ENCODE measurements at places on chromosomes 4 and X.

DNA sequence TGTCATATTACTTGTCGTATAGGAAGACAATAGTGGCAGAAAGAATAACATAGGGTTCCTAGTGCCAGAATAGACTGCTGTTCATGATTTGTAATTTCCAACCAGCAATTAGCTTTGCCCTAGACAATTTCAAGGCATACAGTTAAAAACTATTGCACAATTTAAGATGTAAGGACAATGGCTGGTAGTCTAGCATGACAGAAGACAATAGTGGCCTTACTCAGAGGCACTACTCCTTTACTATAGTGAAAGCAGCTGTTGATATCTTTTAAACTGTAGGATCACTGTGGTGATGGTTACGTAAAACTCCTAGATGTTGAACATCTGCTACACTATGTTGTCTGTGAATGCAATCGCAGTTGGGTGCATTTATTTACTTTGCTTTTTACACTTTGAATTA, 234.5 kb downstream of the RBMX2 start:
- DNase-seq: no peak

- DNase-seq: no peak
These were observed 654.6 kb upstream of the GALNT7 start for GRCh38 chr4:172514011-172514410.

GRCh38 chr4:168679819-168680218, 183.0 kb downstream of the PALLD start:
- no peak for DNase-seq

DNA sequence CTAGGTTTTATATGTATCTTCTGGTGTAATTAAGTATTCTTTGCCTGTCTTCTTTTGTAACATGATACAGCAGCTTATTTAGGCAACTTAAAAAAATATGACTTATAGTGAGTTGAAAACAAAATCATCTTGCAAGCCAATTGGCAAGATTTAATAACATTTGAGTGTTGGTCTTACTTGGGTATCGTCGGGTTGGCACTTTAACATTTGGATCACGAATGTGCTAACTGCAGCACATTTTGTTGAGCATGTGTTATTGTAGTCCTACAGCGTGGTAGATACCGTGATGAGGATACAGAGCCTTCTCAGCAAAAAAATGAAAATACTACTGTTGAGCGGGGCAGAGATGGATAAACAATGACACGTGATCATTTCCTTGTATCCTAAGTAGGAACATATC, 295.3 kb downstream of the ARHGAP10 start:
- no peak for DNase-seq

DNA sequence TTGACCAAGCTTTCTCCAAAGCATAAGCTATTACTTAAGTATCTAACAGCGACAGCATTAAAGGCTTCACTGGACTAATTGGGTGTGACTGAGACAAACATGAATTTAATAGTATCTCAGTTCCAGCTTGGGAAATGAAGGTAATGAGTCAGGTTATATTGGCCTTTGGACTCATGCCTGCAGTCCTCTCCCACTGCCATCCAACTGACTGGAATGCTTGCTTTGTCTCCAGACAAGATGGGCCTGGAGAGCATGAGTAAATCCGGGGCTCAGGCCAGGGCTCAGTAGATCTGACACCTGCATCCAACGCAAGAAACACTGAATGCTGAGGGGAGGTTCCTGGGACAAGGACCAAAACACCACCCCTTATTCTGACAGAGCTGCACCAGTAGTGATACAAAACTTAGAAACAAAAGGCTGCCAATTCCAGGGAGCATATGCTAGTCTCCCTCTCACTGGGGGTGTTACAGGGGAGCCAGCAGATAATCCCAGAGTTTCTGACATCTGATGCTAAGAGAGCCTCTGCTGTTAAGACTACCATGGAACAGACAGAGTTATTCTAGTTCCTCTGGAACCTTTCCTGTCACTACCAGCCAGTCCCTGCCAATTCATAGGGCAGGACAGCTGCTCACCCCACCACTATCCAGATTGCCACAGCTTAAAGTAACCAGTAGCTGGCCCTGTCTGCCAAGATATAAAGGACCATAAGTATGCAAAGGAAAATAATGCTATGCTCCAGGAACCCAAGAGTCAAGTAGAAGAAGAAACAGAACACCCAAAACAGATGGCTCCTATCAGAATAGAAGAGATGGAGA, 293.8 kb downstream of the IQCM start:
- no peak for DNase-seq

GRCh38 chr4:139239127-139239772, 40.8 kb downstream of the MGARP start:
- no peak for DNase-seq

GRCh38 chr4:8333726-8334460, 64.3 kb downstream of the HTRA3 start:
- no peak for DNase-seq

DNA sequence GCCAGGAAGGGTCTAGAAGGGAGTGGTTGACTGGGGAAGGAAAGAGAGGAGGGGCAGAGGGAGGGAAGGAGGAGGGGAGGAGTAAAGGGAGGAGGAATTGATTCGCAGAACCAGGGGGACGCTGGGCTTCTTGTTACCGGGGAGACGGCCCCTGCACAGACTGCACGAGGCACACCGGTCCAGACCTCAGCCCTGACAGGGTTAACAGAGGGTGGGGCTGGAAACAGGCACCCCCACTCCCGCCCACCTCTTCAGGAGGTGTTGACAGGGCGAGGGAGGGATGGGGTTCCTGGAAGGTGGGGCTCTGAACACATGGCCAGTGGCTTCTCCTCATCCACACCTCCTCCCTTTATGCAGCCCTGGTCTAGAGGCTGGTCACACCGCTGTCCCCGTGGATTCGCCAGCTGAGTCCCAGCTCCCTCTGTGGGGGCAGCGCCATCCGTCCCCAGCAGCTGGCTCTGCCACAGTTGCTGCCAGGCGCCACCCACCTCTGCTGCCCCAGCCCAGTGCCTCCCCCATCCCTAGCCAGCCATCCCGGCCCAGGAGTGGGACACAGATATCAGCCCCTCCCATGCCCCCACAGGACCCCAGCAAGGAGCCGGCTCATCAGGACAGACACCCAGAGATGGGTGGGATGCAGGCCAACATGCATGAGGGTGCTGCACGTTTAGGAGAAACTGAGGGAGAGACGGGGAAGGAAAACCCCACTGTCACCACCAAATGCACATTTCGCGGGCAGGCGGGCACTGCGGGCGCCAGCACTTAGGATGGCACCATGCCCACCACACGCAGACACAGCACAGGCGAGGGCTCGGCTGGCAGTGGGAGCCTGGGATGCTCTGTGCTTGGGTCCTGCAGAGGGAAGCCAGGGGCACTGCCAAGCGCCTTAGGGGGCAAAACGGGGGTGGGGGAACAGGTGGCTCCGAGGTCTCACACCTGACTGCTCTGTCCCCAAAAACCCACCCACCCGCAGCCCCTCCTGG, 87.6 kb downstream of the ABLIM2 start:
- no peak for DNase-seq

DNA sequence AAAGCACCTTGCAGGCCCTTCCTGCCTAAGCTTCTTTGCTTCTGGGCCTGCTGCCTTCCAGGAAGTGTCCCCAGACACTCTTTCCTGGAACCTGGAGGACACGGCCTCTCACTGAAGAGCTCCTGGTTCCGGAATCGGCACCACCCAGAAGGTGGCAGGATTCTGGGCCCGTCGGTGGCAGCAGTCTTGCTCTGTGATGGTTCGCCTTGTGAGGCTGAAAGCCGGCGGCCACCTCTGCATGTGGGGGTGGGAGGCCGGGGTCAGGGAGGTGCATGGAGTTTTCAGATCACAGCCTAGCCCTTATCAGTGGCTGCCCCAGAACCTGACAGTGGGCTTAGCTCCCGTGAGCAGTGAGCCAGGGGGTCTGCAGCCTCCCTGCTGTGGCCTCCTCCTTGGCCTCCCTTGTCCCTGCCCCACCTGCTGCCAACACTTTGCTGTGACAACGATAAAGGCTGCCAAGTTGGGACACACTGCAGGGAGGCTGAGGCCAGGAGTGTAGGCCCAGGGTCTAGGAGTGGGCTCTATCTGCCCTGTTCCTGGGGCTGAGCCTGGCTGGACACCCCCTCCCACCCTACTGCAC, 30.8 kb upstream of the GPR78 start:
- no peak for DNase-seq

DNA sequence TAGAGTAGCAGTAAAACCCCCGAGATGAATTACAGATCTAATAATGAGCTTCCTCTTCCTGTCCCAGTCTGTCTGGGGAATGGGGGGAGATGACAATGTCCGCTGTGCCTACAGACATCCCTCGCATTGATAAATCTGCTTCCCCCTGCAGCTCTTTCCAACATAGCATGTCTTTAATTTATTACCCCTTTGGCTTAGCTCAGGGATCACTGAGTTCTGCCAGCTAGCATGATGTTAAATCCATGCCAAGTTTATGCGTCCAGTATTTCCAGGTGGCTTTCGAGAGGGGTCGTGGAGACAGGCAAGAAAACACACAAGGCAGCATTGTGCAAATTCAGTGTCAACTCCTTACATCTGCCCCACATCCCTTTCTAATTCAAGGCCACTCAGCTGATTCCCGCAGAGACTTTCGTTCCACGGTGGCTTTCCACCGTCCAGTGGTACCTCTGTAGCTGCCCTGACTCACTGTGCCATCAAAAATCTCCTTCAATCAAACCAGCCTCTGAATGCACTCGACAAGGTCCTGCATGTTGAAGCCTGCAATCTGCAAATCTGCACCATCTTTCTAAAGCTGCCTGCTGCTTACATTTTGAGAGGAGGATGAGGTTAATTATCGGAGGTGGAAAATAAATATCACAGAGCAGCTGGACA, 75.1 kb downstream of the MXRA5 start:
- DNase-seq: no peak

DNA sequence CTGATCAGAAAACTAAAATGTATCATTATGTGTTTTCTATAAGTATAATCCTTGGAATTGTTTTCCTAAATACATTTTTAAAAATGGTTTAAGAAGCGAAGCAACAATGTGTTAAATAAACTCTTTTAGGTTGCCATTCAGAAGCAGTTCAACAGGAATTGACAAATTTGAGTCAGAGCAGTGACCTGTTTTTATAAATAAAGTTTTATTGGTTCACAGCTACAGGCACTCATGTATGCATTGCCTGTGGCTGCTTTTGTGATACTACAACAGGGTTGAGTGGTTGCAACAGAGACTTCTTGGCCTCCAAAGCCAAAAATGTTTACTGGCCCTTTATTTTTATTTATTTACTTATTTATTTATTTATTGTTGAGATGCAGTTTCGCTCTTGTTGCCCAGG, 99.5 kb downstream of the FRMPD4 start:
- no peak for DNase-seq

DNA sequence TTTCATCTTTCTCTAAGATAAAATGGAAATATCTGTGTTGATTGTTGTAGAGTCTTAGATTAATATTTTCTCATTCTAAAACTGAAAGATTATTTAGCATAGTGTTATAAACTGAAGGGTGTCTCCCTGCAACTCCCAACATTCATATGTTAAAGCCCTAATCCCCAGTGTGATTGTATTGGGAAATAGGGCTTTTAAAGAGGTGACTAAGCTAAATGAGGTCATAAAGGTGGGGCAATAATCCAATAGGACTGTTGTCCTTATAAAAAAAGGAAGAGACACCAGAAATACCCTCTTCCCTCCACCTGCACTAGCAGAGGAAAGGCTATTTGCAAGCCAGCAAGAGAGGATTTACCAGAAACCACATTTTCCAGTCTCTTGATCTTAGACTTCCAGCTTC, 1626.4 kb downstream of the C4orf33 start:
- DNase-seq: no peak

GRCh38 chrX:45745479-45745878, 544.8 kb upstream of the DIPK2B start:
- DNase-seq: no peak

GRCh38 chr4:184807256-184807655, 18.5 kb downstream of the ACSL1 start:
- DNase-seq: no peak

DNA sequence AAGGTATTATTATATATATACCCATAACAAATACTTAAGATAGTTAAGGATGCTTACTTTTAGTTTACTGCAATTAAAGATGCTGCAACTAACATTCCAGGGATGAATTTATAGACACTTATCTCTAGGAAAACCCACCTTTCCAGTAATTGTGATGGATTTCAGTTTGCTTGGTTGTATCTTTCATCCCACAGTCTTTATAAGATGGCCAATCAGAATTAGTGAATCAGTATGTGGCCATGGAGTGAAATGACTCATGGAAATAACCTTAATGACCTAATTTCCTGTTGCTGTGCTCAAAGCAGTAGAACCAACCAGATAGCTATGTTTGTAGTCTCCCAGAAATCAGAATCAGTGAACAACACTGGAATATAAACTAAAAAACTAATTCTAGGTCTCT, 26.4 kb downstream of the MOSPD2 start:
- no peak for DNase-seq

GRCh38 chr4:52711834-52712250, 39.4 kb downstream of the ERVMER34-1 start:
- no peak for DNase-seq

- no peak for DNase-seq
These were observed 122.7 kb downstream of the CBLL2 start for GRCh38 chrX:22395372-22395771.

DNA sequence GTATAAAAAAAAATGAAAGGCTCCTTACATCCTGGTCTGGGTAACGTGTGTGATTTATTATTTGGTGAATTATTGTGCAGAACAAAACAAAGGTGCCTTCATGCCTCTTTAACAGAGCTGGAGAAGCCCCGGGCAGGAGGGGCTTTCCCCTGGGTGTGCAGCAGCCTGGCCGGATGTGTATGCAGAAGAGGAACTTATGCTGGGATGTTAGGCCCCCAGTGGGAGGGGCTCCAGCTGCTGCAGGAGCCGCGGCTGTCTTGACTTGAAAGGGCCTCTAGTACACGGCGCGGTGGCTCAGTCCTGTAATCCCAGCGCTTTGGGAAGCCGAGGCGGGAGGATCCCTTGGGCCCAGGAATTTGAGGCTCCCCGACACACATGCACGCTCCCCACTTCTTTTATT, 16.0 kb downstream of the CCNQ start:
- DNase-seq: no peak

DNA sequence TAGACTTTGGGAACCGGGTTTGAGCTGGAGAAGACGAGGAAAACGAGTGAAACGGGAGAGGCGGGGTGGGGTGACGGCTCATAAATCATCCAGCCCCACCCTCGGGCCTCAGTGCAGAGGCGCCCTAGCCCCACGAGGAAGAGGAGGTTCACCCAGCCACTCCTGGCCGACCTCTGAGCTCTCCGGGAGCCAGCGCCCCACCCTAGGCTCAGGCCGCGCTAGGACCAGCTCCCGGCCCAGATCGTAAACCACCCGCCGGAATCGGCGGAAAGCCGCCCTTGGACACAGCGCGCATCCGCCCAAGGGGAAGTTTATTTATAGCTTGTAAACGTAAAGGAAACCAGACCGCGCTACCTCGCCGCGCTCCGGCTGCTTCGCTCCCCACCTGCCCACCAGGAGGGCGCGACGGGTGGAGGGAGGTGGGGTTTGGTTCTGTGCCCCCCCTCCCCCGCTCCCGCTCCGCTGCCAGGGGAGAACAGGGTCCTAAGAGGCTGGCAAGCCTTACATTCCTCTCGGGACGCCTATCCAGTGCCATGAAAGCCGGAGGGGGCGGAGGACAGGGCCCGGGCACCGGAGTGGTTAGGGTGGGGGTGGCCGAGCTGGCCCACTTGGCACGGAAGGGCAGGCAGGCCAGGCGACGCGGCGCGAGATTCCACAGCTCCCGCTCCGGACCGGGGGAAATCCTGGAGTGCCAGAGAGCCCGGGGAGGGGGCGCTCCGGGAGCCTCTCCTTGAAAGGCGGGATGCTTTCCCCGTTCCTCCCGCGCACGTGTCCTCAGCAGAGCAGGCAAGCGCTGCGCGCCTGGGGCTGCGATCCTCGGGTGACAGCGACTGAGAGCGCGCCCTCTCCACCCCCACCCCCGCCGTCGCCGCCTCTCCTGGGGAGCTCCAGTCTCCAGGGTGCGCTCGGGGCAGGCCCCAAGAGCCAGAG, 84.2 kb downstream of the BCOR start:
- DNase-seq: peak; percentile 17
